ENCODE measurements at places on chromosomes 5 and 9.

GRCh38 chr5:157059891-157060290 is 975 bp upstream of the HAVCR1 start:
- no peak for DNase-seq

DNA sequence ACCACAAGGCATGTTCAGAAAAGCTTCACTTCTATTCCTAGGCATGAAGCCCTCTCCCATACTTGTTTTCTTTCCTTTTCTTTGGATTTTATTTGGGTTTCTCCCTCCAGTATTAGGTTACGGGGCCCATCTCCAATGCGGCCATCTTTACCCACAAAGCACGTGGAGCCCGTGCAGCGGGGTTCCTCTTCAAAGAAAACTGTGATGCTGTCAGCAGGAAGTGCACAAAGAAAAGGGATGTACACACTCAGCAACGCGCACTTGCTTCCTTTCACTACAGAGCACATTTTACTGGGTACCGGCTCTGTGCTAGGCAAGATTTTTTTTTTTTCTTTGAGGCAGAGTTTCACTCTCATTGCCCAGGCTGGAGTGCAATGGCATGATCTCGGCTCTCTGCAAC is 106.6 kb downstream of the COL23A1 start:
- peak; percentile 45 for DNase-seq

DNA sequence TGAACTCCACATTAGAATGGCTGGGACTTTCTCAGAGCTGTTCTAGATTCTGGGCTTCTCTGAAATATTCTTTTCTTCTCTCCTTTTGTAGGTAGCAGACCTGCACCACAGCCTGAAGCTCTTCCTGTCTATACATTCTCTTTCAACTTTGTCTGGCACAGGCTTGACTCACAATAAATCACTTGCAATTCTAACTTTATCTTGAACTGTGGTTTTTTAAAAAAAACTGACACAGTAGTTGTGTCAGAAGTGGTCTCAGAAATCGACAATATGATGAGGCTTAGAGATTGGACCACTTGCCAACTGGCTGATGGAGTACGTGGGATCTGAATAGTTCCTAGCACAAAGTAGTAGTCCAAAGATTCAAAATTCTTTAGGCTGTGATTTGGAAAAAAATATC is 24.1 kb upstream of the CDH9 start:
- DNase-seq = no peak

DNA sequence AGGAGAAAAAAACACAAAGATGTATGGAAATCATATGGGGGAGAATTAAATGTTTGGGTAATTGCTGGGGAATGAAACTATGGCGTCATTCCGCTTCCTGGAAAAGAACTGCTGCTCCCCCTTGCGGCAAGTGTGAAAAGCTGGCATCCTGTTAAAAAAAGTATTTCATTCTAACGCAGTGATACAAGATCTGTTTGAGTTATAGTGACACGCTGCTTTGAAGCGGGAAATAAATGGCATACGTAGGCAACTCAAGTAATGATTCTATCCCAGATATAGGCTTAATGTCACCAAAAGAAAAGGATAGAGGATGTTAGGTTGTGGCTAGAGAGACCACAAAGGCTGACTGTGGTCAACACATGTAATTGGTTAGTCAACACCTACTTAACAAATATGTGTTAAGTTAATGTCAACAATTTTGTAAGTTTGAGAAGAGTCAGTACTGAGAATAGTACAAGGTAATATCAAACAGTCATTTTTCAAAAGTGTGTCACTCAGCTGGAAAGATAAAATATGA is 70.2 kb upstream of the ALDH1A1 start:
- DNase-seq = peak; percentile 14

DNA sequence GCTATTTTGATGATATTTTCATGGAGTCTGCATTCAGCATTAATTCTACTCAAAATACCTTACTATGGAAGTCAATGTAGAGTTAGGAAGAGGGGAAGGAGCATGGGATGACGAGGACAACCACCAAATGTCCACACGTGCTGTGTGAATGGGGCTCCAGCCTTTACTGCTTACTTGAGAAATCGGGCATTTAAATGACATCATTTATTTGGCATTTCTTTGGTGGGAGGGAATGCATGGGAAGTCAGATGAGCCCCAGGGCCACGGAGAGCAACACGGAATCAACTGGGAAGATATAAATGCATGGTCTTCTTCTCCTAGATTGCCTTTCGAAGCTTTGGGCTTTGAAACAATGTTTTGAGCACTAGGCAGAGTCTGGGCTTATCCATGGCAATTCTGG is 458.5 kb upstream of the KLF4 start:
- DNase-seq = no peak

GRCh38 chr9:84862810-84863287 is 193.3 kb downstream of the NTRK2 start:
- no peak for DNase-seq

Measured in CD4-positive, alpha-beta T cell (primary cell).